NCI-H526 treated with DMSO at 0.1 percent for 48 hours (cell line): ENCODE measurements at places on chromosomes 3 and 15.

- DNase-seq, result no peak
These were observed 109.5 kb downstream of the SYNPR start for GRCh38 chr3:63387568-63387967.

GRCh38 chr3:190586631-190587011, 72.7 kb downstream of the IL1RAP start:
- DNase-seq, result no peak

DNA sequence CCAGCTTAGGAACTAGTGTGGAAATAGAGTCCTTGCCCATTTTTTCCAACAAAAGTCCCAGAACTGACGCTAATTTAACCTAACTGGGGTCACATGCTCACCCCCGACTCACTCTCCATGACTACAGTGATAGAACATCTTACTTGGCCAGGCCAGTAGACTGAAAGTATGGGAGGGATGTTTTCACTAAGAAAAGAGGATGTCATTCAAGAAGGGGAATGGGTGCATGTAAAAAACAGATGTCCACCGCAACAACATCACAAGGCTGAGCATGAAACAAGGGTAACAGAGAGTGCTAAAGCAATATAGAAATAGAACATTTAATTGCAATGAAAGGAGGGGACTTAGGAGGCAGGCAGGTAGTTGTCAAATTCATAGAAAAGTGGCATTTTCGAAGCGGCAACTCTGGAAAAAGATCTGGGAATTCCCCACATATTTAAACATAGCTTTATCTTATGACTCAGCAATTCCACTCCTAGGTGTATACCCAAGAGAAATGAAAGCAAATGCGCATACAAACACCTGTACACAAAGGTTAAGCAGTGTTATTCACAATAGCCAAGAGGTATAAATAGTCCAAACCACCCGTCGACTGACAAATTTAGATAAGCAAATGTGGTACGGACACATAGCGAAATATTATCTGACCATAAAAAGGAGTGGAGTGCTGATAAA, 41.1 kb upstream of the UBE2E2 start:
- DNase-seq, result no peak

- no peak for DNase-seq
These were observed 83.1 kb upstream of the TSEN2 start for GRCh38 chr3:12401208-12401607.

GRCh38 chr3:102514241-102514640, 79.4 kb downstream of the ZPLD1 start:
- no peak for DNase-seq
